ENCODE measurements at places on chromosomes 11 and 22.

DNA sequence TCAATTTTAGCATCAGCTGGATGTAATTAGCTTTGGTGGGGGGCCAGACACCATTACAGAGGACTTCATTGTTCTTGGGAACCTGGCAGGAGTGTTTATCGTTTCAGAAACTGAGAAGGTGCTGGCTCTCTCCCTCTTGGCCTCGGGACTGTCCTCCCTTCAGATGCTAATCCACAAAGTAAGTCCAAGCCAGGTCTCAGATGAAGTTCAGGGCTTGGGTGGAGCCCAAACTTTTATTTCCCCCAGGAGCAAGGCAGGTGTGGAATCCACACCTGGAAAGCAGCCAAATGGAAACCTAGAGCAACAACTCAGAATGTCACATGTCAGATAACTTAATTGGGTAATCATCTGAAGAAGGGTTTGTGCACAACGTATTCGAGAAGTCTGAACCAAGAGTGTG lies 119.2 kb downstream of the ME3 start:
- no peak for DNase-seq

GRCh38 chr11:73172992-73173656 lies 31.0 kb upstream of the FCHSD2 start:
- DNase-seq, result no peak

- no peak for DNase-seq
Observed at GRCh38 chr11:44282620-44283019, 27.3 kb downstream of the ALX4 start.

- DNase-seq, result no peak
Observed at GRCh38 chr11:128936606-128937251, 5.9 kb downstream of the TP53AIP1 start.

DNA sequence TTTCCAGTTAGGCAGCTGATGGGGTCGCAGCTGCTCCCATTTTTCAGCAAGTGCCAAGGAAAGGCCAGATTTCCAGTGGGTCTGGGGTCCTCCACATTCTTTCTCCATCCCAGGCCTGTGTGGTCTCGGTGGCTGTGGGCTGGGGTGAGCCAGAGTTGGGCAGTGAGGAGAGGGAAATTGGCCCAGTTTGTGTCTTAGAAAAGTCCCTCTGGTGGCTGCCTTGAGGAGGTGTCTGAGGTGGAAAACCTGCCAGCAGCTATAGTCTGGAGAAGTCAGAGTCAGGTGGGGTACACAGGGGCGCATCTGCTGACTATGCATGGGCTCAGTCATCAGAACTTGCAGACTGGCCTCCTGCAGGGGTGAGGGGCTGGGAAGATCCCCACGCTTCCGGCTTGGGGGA lies 30.5 kb downstream of the MRGPRD start:
- DNase-seq, result no peak

GRCh38 chr11:126140926-126141280 lies 70.5 kb downstream of the RPUSD4 start:
- no peak for DNase-seq

DNA sequence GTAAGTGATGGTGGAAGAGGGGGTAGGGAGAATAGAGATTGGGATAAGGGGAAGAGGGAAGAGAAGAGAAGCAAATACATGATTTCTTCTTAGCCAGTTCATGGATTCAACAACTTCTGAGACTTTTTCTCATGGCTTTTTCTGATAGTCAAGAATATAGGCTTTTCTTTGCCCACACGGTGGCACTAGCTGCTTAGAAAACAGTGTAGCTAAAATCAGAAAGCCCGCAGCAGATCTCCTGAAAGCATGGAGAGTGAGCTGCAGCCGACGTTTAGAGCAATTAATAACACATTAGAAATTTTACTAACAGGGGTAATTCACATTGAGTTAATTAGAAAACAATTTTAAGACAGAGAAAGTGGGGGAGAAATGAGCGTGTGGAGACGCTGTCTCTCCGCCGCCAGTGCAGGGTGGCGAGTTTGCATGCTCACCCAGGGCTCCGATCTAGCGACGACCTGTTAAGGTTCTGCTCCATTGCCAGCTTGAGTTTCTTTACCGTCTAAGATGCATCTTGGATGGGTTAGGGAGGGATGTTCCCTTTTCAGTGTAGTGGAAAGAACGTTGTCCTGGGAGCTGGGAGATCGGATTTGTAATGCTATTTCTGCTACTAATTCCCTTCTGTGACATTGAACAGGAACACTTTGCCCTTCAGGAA lies 3.3 kb upstream of the RAG1 start:
- peak; percentile 44 for DNase-seq

DNA sequence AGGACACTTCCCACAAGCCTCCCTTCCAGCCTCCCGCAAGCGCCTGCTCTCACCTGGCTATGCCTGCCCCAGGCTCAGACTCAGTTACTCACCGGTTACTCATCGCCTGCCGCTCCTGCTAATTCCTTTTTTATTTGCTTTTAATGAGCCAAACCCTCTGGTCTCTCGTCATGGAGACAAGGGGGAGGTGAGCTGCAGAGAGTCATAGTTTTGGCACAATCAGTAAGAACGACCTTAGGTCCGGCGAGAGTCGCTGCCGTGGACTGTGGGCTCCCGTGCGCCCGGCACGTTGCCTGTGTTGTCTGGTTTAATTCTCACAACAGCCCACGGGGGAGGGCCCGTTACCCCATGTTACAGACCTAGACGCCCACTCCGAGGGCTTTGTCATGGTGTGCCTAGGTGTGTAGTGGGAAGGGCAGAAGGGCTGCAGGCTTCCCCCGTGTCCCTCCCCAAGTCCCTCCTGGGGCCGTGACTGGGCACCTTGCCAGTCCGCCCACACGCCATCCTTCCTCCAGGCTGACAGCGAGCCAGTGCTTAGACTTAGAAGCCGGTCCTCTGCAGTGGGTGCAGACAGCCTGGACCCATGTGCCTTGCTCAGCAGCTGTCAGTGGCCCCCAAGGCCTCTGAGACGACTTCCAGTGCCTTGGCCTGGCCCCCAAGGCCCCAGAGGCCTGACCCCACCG lies 42.2 kb downstream of the WNT7B start:
- DNase-seq, result no peak

GRCh38 chr11:17578296-17578695 lies 31.2 kb downstream of the OTOG start:
- DNase-seq, result no peak

DNA sequence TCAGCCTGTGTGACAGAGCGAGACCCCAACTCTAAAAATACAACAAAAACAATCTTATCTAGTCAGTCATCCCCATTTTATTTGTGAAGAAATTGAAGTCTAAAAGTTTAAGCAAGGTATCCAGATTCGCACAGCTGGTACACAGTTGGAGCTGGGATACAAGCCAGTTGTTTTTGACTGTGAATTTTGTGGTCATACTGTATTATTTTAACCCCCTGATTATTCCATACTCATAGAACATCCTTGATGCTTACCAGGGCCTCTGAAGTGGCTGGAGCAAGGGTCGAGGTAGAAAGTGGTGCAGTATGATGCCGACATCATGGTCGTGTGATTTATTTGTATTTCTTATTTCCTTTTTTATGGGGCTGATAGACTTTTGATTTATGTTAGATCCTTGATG lies 50.0 kb downstream of the BID start:
- no peak for DNase-seq

DNA sequence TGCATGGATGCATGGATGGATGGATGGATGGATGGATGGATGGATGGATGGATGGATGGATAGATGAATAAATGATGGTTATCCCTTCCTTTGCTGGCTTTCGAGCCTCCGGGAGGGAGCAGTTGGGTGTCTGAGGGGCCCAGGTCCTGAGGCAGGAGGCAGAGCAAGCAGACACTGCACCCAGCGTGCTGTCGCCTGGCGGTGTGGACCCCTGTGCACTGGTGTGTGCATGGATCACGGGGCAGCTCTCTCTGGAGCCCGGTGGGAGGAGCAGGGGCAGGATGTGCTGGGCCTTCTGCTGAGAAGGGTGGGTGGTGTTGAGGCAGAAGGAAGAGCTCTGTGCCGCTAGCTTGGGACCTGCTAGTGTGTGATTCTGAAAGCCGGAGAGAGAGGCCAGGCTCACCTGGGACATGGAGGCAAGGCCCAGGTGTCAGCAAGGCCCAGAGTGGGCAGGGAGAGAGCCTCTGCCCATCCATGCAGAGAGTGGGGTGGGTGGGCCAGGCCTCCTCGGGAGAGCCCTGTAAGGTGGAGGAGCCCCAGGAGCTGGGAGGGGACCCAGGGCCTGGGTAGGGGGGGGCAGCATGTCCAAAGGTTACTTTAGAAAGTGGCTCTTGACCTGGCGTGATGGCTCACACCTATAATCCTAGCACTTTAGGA lies 254.4 kb downstream of the BRD1 start:
- no peak for DNase-seq

GRCh38 chr22:50305923-50306566 lies 1.4 kb downstream of the PLXNB2 start:
- DNase-seq, result no peak

- no peak for DNase-seq
Observed at GRCh38 chr22:26986884-26987283, 329.5 kb downstream of the MIAT start.

DNA sequence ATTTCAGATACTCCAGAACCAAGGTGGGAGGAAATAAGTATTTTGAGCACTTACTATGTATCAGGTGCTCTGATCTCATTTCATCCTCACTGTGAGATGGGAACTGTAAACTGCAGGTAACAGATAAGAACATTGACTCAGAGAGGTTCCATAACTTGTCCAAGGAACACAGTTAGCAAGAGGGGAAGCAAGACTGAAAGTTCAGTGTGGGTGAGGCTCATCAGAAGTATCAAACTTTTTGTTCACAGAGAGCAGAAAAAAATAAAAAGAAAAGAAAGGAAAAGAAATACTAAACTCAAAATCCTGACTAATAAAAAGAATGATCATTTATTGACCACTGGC lies 37.1 kb downstream of the RAB30 start:
- DNase-seq, result no peak

- DNase-seq, result peak; percentile 42
Observed at GRCh38 chr11:3808861-3809623, 682 bp downstream of the PGAP2 start.

GRCh38 chr11:48169717-48170116 lies 46.9 kb upstream of the OR4B1 start:
- DNase-seq, result no peak

DNA sequence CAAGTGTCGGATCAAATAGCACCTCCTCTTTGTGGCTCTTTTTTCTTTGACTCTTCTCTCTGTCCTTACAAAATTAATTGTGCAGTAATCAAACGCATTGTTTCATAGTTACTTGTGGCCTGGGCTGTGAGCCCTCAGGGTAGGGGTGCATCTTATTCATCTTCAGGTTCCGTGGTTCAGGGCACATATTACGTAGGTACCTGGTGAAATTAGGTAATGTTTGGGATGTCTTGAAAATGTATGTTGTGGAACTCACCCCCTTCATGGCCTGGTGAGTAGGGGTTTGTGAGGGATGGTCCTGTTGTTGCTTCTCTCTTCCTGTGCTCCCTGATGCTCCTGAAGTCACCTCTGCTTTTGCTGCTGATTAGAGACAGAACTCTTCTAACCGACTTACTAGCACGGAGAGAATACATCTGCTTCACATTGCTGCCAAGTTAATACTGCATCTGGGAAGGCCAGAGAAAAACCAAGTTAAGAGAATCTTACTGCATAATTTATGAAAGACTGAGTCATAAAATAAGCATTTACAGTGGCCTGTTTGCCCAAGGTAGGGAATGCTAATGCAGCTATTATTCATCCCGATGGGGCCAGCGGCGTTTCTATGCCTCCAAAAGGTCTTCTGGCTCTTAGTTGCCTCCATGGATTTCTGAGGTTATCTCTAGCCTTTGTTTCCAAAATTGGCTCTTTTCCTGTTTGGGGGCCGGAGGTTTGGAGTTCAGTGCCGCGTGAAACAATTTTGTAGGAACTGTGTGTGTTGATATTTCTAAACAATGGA lies 66.9 kb downstream of the TBC1D22A start:
- DNase-seq, result no peak

DNA sequence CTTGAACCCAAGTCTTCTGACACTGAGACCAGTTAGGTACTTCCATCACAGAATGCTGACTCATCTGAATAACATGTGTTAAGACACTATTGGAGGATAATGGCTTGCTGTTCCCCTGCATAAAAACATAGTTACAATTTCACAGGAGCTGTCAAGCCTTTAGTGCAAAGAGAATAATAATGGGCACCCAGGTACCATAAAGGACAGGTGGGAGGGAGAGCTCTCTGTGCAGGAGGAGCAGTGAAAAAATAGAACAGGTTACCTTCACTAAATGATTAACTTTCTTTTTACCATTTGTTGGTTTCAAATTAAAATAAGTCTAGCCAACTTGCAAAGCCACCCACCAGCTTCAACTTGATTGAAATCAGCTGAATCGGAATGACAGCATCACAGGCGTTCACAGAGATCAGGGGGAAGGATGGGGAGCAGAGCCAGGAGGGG lies 173.2 kb downstream of the DSCAML1 start:
- no peak for DNase-seq

GRCh38 chr22:23501261-23501619 lies 78.8 kb downstream of the IGLL1 start:
- no peak for DNase-seq

DNA sequence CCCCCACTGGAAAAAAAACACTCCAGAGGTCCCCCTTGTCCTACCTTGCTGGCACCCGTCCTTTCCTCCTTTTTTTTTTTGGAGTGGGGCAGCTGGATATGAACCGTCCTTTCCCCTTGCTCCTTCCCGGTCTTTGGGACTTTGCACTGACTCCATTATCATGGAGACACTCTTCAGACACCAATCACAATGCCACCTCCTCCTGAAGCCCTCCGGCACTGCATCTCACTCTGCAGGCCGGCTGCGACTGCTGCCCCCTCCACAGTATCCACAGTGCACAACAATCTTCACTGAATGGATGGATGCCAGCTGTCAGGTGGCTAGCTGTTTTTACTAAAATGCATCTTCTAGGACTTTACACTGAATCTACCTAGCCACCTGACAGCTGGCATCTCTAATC lies 12.7 kb upstream of the RGL4 start:
- no peak for DNase-seq

DNA sequence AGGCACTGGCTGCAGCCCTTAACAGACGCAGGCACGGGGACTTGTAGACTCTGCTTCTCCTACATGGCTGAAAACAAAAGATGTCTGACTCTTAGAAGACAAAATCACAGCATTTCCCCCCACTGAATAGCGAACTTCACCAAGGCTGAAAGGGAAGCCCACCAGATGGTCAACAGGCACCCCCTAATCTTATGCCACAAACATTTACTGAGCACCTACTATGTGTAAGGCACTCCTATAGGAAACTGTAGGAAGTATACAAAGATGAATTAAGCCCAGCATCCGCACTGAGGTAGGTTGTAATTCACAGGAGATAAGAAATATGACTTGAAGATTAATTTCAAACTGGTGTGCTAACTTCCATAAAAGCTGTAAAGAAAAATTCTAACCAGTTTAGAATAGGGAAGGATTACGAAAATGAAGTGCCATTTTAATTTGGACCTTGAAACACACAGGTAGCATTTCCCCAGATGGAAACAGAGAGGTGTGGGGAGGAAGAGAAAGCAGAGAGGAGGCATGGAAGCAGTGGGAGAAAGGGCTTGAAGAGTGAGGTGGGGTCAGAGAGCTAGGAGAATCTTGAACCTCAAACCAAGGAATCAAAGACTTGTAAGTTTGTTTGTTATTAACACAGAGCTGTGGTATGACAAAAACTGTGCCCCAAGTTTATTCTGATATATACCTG lies 38.1 kb downstream of the NUMA1 start:
- DNase-seq, result no peak

GRCh38 chr11:121610706-121611105 lies 157.9 kb upstream of the SORL1-AS1 start:
- DNase-seq, result no peak

GRCh38 chr11:133711545-133711944 lies 133.8 kb downstream of the SPATA19 start:
- DNase-seq, result no peak

Measured in activated gamma-delta T cell treated with Interleukin-2 at 50 U/mL for 16 hours (primary cell).